NCI-H1417 treated with DMSO at 0.1 percent for 48 hours (cell line): ENCODE measurements at places on chromosomes 12 and 14.
A peak's percentile ranks its signal among the peaks of the same experiment; 100 is the strongest.

- DNase-seq = no peak
Observed at GRCh38 chr12:62270872-62271271, 10.7 kb downstream of the USP15 start.

GRCh38 chr14:31902945-31903646 is 174.0 kb upstream of the ARHGAP5 start:
- DNase-seq = no peak

- DNase-seq = no peak
Observed at GRCh38 chr14:35385042-35385839, 19.3 kb downstream of the NFKBIA start.

DNA sequence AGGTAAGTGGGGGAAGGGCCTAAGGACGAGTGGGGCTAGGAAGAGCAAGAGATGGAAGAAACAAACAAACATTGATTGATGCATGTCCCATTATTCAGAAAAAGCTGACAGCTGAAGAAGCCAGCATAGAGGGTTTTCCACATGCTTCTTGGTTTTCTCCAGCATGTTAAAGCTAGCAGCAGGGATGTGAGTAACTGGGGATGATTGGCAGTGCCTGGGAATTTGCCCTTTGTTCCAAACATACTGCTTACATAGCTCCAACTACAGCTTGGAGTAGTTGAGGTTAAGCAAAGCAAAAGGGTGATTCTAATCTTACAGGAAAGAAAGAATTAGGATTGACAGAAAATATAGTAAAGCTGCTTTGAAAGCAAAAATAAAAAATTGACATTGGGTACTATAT is 68.0 kb upstream of the IFNG-AS1 start:
- no peak for DNase-seq

GRCh38 chr14:33349871-33350270 is 411.2 kb downstream of the NPAS3 start:
- peak; percentile 19 for DNase-seq

- no peak for DNase-seq
Observed at GRCh38 chr12:8446642-8447547, 8.9 kb upstream of the CLEC6A start.

DNA sequence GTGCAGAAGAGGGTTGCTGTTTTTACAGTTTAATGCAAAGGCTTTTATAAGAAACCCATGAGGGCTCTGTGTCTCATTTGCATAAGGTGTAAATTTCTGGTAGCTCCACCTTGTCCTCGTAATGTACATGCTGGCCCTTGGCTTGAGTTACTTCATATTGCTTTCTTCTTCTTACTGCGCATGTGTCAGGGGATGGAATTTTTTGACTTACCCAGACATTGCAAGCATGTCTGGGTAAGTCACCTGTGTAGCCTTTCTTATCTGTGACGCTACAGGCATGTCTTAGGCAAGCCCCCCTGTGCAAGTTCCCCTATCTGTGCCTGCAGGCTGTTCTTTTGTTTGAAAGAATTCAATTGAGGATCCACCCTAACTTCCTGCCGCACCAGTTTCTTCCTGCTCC is 274.2 kb downstream of the ETNK1 start:
- DNase-seq = no peak

DNA sequence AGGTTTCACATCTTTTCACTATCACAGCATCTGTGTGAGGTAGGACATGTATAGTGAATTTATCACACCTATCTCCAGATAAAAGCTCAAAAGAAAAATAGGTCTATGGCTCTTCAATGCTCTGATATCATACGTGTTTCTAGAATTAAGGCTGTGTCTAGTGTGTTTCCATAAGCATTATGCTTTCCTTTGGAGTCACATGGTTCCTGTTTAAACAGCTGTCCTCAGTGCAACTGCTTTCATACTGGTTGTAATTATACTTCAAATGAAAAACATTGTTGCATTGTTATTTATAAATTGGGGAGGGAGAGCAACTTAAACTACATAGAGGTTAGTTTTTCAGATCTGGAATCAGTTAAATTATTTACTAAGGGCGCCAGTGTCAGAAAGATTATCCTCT is 151.6 kb downstream of the SYT1 start:
- peak; percentile 93 for DNase-seq
